ENCODE measurements at places on chromosomes 16 and 17.

GRCh38 chr16:31700200-31700529, 172.5 kb downstream of the AHSP start:
- no peak for DNase-seq

DNA sequence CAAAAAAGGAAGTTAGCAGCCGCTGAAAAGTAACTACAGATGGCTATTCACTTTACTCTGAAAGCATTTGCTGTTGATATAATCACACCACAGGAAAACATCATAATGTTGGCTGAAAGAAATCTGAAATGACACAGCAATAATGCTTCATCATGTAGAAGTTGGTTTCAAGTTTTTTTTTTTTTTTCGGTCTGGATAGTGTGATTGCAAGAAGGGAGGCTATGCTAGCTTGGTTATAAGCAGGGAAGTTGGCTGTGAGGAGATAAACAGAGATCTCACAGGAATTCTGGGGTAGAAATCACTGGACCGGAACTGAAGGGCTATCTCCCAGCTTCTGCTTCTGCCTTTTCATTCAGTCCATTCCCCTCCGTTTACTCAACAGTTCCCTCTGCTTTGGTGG, 57.9 kb downstream of the MYO1D start:
- DNase-seq, result no peak

- DNase-seq, result no peak
Measured at GRCh38 chr16:57238682-57239081, 6.4 kb upstream of the ARL2BP start.

DNA sequence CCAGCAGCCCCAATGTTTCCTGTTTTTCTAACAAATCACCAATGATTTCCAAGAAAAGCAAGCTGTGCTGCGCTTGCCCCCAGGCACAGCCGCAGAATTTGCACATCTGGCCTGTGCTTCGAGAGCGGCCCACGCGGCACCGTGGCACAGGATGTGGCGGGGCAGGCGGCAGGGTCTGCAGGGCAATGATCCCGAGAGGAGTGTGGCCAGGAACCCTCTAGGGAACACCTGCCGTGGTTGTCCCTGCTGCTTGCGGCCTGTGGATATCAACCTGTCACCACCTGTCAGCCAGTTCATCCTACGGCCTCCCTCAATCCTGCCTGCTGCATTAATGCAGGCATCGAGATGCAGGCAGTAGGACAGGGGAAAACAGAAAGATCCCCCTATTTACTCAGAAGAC, 24.0 kb downstream of the PIK3R5 start:
- DNase-seq, result peak; percentile 70

DNA sequence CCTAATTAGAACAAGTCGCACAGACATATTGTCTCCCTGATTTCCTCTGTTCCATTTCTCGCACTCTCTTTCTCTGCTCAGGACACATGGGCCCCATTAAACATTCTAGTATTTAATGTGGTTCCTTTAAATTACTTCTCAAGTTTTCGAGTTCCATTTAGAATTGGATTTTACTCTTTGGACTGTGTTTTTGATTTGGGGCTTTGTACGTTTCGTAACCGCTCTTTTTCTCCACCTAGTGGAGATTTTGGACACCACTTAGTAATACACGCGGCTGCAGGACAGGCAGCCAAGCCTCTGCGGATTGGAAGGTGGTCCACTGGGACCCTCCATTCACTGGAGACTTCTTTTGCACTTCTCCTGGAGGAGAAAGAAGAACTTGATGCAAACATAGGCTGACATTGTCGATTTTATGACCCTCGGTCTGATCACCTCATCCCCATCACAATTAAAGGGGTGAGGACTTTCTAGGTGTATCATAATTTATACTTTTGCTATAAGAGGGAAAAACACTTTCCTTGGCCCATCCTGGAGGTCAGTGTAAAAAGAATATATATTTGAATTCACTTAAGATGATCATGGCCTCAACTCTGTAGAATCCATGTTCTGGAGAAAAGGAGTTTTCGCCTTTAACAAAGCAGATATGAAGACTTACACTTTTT, 85.7 kb downstream of the NOG start:
- peak; percentile 11 for DNase-seq

DNA sequence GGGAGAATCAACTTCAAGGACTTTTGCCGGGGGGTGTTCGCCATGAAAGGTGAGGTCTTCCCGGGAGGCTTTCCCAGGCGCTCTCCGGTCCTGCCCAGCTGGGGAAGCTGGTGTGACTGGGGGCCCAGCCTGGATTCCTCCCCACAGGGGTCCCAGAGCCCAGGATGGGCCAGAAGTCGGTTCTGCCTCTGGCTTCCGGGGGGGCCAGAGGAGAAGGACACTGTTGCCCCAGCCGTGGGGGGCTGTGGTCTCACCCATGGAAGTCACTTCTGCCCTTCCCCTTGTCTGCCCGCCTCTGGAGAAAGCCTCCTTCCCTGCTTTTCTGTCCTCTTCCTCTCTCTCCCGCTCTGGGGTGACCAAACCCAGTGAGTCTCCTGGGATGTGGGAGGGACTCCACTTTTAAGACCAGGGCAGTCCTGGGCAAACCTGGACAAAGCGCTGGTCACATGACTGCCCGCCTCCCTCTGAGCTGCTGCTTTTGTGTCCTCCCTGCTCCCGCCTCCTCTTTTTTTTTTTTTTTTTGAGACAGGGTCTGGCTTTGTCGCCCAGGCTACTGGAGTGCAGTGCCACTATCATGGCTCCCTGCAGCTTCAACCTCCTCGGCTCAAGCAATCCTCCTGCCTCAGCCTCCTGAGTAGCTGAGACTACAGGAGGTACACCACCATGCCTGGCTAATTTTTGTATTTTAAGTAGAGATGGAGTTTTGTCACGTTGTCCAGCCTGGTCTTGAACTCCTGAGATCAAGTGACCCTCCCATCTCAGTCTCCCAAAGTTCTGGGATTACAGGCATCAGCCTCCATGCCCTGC, 40.6 kb downstream of the RAB11FIP4 start:
- DNase-seq, result no peak

DNA sequence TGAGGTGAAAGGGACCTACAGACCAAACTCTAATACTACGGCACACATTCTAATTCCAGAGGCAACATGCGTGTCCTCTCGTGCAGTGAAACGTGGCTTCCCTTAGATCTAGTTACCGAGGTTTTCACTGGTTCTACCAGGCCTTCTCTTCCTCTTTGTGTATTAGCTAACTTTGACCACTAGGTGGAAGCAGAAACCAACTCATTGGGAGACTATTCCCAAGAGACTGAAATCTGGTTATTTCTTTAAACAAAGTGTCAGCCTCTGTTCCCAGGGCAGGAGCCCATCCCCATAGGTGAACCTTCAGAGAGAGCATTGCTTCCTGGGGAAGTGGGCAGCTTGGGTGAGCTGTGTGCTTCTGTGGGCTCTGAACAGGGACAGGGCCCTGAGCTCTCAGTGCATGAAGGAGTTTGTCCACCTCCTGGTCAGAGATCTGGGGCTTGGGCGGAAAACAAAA, 19.7 kb upstream of the RCVRN start:
- DNase-seq, result peak; percentile 53

DNA sequence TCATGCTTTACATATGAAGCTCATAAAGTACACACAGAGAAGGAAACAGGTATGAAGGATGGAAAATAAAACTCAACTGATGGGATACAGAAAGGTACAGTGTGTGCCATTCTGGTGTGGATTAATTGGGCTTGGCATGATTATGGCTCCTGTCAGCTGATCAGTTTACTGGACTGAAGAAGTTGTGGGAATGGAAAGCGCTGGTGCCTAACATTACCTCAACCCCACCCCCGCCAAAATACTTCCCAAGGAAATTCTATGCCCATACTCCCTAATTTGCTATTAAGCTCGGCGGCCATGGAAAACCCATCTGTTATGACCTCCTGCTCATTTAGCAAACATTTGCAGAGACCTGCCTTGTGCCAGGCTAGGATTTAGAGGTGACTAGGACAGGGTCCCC, 16.6 kb upstream of the PMFBP1 start:
- DNase-seq, result no peak

- peak; percentile 4 for DNase-seq
Measured at GRCh38 chr17:10614536-10615155, 42.5 kb downstream of the MYH3 start.

GRCh38 chr16:3282103-3282729, 1.1 kb upstream of the ZNF263 start:
- DNase-seq, result no peak

GRCh38 chr16:80120899-80121521, 419.8 kb upstream of the DYNLRB2 start:
- DNase-seq, result no peak

- no peak for DNase-seq
Measured at GRCh38 chr16:30808146-30808545, 21.1 kb upstream of the ZNF629 start.

DNA sequence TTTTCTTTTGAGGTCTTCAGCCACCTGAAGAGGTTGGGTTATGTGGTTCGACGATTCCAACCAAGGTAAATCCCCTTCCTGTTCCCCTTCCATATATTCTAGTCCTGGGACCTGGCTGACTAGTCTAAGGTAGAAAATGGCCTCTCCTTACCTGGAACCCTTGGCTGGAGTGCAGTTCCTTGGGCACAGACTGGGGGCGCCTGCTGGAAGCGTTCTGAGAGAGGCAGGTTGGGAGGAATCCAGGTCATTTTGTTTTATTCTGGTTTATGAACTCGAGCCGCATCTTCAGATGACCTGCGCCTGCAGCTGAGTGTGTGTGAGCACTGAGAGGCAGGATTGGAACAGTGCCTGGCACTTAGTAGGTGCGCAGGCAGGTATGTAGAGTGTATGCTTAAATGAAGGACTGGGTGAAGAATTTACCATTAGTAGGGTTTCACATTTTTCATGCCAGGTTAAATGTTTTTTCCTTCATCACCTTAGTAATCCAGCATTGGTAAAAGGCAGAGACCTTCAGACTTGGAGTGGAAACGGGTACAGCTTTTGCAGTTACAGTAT, 2.7 kb downstream of the TSEN54 start:
- DNase-seq, result no peak

DNA sequence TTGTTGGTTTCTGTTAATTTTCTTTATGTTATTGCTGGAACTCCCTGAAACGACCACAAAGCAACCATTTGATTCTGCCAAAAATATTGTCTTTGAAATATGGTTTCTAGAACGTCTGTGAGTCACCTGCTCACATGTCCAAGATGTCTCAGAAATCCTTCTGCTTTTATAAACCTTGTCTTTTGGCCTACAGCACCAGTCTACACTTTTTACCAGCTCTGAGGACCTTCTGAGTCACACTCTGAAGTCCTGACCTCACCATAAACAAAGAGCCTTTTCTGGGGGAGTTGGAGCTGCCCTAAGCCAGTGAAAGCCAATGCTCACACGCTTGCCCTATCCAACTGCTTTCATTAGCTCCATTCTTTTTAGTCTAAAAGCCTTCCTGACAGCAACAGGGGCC, 55.5 kb downstream of the GRIN2A start:
- no peak for DNase-seq

- no peak for DNase-seq
Measured at GRCh38 chr16:3112058-3112880, at the start of gene ZNF205. Gene ZNF205 (plus strand): TSS chr16:3112586. CDS start chr16:3113431, 845 bp downstream.

DNA sequence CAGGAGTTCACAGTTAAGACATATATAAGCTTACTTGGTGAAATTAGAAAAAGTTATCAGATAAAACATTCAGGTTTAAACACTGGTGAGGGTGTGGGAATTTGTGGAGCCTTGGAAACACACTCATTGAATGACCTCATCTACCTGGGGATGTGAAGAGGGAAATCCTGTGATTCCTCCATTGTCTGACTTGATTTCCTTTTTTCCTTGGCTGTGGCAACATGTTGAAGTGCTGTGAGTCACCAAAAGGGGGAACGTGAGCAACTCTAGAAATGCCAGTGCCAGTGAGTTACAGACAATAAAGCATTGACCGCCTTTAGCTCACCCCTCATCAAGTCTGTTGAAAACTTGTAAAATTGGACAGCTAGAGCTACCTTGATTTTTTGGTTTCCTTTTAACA, 1.8 kb downstream of the HMOX2 start:
- DNase-seq, result peak; percentile 38

DNA sequence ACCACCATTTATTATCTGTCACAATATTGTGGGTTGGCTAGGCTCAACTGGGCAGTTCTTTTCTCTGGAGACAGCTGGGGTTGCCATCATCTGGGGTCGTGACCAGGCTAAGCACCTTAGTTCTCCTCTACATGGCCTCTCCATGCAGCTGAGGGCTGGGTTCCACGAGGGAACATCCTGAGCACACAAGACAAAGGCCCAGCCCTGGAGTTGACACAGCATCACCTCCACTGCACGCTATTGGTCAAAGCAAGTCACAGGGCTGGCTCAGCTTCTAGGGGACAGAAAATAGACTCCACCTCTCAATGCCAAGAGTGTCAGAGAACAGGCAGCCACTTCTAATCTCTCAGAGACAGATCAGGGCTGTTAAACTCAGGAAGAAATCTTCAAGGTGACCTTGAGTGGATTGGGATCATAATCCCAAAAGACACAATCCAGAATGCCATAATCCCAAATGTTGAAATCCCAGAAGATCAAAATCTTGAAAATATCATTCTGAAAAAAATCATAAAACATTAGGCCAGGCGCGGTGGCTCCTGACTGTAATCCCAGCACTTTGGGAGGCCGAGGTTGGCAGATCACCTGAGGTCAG, 13.0 kb upstream of the USP10 start:
- DNase-seq, result no peak

DNA sequence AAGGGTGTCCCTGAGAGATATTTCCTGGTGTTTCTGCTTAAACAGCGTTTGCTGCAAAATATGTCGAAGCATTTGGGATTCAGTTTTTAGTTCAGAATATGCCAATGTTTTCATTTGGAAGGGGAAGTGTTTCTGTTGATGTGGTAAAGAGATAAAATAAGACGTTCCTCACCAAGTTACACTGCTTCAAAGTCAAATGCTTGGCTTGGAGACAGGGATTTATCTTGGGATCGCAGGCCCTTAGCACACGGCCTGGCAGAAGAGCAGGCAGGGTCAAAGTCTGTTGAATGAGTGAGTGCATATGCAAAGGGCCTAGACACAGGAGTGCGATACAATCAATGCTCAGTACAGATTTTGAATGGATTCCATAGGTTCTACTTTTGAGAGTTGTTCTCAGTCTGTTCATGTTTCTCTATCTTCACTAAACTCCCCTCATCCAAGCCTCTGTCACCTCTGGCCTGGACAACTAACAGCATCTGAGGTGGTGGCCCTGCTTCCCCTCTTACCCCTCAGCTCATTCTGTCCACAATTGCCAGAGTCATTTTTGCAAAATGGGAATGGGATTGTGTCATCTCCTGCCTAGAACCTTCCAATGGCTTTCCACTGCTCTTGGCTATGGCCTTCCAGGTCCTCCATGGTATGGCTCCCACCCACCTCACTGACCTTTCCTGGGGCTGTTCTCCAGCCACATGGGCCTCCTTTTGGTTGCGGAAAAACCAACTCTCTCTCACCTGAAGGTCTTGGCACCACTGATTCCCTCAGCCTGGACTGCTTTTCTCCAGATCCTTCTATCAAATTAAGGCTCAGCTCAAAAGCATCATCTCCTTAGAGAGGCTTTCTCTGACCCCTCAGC, 3.2 kb downstream of the DEXI start:
- no peak for DNase-seq

DNA sequence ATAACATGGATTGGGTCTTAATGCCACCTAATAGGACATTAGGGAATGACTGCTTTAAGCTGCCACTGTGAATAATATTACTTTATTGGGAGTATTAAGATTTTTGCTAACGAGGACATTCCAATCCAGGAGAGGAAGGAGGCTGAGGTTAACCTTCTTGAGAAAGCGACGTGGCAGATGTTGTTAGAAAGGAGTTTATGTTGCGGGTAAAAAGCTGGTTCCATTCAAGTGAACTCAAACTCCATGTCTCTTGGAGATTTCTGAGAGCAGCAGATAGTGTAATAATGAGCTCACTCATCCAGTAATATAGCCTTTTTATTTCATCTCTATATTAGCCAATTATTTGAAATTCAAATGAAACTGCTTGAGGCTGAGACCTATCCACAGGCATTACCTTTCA, 75.5 kb downstream of the KNOP1 start:
- DNase-seq, result no peak
